ENCODE measurements at places on chromosomes 3 and 15.

GRCh38 chr3:167998253-167998652 is 97.5 kb downstream of the GOLIM4 start:
- DNase-seq, result no peak

GRCh38 chr3:23550402-23550801 is 255.4 kb upstream of the UBE2E1 start:
- no peak for DNase-seq

DNA sequence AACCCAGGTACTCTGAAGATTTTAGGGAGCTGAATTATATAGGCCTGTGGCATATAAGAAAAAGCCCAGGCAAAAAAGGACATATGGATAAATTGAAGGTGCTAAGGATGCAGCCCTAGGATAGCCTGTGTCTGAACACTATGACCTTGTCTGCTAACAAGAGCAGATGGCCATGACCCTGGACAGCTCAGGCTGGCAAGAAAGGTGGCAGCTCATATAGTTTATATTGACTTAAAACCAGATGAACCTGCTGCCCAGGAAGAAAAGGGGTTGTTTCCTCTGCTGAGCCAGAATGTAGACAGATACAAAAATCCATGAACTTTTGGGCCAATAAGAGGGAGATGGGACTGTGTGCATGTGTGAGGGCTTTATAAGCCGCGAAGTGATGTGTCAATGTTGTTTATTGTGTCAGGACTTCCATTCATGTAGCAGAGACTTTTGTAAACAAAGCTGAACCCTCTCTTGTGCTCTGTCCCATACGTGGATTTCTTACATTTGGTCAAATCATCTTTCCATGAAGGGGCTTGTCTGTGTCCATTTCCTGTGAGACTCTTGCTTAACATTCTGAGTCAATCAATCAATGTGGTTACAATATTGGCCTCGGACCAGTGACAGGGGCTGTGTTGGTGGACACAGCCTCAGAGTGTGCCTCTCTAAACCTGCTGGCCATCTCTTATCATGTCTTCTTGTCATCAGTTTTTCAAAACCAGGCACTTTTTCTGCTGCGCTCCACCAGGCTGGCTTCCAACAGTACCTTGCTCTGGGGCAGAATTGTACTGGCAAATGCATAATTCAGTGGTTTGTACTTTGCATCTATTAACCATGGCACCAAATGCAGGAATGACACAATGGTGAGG is 321.2 kb downstream of the WDR72 start:
- no peak for DNase-seq

DNA sequence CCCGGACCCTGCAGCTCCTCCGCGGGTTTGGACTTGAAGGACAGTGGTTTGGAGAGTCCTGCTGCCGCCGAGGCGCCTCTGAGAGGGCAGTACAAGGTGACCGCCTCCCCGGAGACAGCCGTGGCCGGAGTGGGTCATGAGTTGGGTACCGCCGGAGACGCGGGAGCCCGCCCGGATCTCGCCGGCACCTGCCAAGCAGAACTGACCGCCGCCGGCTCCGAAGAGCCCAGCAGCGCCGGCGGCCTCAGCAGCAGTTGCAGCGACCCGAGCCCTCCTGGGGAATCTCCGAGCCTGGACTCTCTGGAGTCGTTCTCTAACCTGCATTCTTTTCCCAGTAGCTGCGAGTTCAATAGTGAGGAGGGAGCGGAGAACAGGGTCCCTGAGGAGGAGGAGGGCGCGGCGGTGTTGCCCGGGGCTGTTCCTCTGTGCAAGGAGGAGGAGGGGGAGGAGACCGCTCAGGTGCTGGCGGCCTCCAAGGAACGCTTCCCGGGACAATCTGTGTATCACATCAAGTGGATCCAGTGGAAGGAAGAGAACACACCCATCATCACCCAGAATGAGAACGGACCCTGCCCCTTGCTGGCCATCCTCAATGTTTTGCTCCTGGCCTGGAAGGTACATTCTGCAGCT is 634 bp downstream of the MINDY2 start:
- no peak for DNase-seq

DNA sequence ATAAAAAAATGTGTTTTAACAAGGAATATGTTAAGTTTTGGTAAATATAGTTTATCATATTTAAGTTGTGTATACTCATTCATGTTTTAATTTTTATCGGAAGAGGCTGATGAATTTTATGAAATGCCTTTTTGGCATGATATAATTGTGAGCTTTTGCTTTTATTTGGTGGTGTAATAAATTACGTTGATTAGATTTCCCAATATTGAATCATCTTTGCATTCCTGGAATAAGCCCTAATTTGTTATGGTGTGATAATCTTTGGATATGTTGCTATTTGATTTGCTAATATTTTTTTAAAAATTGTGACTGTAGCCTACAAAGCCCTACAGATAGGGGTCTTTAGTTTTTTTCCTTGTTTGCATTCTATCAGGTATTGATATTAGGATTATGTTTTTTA is 107.4 kb downstream of the IGF1R start:
- no peak for DNase-seq

DNA sequence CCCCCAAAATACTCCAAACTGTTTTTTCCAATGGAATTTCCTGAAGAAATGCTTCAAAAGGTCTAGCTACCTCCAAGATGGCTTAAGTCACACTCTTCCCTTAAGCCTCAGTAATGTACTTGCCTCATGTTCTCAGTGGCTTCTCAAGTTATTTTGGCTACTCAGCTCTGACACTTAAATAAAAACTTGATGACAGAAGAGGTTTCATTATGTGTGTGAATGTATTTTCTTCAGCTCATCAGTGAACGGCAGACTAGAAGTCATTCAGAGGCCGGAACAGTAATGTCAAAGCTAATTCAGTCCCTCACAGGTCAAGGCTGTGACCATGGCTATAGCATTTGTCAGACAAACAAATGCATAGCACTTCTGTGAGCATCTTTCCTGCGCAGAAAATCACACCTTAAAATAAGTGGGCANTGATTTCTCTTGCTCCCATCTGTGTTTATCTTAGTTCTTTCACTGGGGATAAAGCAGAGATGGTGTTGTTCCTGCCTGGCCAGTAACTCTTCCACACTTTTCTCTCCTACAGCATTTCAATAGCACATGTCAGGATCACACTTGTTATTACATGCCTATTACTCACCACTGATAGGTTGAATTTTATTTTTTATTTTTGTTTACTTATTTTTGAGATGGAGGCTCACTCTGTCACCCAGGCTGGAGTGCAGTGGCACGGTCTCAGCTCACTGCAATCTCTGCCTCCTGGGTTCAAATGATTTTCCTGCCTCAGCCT is 68.5 kb upstream of the PLCL2 start:
- no peak for DNase-seq

- DNase-seq, result no peak
These were observed 8.2 kb upstream of the TMEM158 start for GRCh38 chr3:45234250-45234649.

DNA sequence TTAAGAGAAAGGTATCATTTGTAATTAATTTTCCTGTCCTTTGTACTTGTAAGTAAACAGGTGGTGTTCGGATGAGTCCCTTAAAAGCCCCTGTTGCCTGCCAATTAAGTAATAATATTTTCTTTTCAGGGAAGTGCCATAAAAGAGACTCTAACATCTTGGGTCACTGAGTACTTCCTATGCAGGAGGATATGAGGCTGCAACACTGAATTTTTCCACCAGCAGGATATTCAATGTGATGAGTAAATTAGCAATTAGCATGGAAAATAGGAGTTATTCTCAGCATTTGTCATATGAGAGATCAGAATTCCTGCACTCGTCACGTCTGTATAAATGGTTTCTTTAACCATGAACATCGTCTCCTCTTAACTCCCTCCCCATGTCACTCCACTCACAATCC is 45.4 kb downstream of the WWTR1 start:
- no peak for DNase-seq

DNA sequence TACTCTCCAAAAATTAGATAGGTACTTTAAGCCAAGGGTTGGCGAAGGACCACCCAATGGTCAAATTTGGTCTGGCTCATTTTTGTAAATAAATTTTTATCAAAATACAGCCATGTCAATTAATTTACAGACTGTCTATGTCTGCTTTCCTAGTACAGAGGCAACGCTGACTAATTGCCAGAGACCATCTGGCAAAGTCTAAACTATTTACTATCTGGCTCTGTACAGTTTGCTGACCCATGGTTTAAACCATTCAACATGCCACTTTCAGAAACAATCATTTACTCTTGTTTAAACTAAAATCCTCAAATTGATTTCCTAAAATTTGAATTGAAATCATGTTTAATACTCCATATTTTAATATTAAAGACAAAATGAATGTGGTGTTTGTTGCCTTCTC is 25.9 kb downstream of the CBLB start:
- DNase-seq, result no peak

DNA sequence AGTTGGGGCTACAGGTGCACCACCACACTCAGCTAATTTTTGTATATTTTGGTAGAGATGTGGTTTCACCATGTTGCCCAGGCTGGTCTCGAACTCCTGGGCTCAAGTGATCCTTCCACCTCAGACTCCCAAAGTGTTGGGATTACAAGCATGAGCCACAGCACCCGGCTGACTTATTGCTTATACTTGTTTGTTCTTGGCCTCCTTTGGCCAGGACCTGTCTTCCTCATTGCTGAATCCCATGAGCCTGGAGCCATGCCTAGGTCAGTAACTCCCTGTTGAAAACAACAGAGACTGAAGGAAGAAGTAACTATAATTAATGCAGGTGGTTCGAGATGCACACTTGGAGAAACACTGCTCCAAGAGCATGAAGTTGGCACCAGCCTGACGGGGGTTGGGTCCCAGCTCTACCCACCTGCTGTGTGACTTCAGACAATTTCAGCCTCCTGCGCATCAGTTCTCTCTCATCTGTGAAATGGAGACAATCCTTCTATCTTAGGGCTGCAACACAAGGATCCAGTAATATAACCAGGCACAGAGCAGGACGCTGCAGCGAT is 38.9 kb downstream of the CPN2 start:
- DNase-seq, result no peak

Data from stimulated activated CD4-positive, alpha-beta T cell treated with anti-CD3 and anti-CD28 coated beads, Interleukin-1b, Interleukin-23, amount 100 ng/mL, for 24 hours (primary cell).